Left colon (tissue), 2 donors: ENCODE measurements at places on chromosomes 6 and 20.

GRCh38 chr6:140849456-140849855 is 1283.3 kb upstream of the GJE1 start:
- no peak for DNase-seq

GRCh38 chr6:17012421-17013225 is 89.2 kb upstream of the STMND1 start:
- DNase-seq = peak; percentile 60

DNA sequence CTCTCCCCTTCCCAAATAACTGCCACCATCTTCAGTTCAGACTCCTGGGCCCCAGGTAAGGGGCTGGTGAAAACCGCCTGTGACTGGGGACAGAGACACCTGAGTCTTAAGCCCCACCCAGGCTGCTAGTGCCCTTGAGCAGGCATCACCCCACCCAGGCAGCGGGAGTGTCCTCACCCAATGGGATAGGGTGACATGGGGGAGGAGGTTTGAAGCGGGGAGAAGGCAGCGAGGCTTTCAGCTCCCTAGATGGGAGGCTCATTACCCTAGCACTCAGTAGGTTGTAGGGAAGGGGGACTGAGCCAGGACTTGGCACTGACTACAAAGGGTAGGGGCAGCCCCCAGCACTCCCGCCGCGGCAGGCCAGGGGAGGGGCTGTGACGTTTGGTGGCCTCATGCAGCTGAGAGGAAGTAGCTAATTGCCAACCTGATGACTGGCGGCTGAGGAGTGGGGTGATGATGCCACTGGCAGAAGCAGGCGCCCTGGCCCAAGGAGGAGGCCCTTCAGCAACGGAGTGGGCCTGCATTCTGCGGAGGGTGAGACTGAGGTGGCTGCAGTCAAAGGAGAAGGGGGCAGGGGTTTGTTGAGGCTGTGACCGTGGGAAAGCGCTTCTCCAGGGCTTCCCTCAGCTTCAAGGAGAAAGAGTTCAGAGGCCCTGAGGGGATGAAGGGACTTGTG is 126.9 kb downstream of the MRPL14 start:
- DNase-seq = peak; percentile 73

- no peak for DNase-seq
These were observed 47.5 kb upstream of the CDH22 start for GRCh38 chr20:46355778-46356177.

DNA sequence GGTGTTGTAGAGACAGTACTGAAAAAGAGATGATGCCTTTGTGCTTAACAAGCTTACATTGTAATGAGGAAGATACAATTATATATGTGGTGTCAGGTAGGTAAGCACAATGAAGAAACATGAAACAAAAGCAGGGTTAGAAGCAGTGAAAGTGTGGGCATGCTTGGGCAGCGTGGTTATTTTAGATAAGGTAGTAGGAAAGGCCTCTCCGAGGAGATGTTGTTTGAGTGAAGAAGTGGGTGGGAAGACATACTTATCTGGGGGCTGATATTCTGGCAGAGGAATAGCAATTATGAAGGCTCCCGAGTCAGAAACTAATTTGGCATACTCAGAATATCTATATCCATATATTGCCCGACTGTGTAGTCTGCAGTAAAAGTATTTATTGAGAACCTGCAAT is 4.7 kb downstream of the CDKAL1 start:
- no peak for DNase-seq

- no peak for DNase-seq
These were observed 73.6 kb downstream of the ERMARD start for GRCh38 chr6:169824848-169825557.

DNA sequence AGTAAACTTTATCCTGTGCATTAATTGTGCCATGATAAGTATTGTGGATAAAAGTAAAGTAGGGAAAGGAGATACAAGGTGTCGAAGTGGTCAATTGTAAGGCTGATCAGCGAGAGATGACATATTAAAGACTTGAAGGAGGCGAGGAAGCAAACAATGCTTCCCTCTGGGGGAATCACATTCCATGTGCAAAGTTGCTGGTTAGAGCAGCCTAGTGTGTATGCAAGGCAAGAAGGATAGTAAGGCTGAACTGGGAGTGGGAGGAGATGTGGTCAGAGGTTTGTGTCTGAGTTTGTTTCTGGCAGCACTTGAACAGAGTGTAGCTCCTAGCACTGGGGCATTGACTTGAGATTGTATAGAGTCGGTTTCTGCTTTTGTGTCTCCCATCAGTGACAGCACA is 122.9 kb downstream of the SLC35F1 start:
- DNase-seq = no peak

DNA sequence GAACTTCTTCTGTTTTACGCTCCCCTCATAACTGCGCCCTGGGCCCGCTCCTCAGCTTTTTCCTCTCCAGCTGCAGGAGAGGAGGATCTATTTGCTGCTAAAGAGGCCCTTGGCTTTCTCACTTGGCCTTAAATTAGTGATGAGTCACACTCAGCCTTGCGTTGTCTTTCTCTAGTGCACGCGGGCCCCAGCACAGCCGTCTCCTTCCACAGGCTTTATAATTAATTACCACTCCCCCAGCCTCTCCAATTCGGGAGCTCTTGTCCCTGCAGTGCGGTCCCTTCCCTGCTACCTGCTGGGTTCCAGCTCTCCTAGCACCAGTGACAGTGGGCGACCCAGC is 25.2 kb downstream of the PACSIN1 start:
- no peak for DNase-seq

DNA sequence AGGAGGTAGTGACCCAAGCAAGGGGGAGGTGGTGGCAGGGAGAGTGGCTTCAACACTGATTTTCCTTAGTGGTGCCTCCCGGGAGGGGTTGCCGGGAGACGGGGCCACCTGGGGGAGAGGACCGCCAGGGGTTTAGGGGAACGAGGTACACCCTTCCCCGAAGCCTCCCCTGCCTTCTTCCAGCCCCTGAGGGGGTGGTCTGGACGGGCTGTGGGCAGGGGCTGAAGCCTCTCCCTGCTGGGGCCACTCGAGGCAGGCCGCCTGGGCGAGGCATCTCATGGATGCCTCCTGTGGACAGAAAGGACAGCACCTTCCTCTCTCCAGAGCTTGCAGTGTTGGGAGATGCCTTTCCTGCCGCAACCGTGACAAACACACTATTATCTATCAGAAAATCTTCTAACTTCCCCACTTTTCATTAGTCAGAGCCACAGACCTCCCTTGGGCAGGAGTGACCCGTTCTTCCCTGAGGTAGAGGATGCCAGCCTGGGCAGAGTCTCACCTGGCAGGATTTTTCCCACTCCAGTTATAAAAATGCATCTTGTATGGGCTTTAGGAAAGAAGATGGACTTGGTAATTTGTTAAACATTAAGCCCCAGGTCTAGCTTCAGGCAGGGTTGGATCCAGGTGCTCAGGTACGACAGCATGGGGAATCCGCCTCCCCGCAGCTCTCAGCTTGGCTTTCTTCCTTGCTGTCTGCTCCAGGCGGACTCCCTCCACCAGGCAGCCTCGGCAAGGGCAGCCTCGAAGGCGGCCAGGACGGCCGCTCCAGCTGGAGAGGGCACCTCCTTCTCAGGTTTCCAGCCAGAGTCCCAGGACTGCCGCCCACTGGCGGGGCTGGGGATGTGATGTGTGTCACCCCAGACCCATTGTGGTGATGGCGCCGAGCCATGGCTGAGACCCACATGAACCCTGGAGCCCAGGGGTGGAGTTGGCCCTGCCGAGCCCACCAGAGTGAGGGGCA is 11.0 kb downstream of the HRH3 start:
- DNase-seq = no peak

DNA sequence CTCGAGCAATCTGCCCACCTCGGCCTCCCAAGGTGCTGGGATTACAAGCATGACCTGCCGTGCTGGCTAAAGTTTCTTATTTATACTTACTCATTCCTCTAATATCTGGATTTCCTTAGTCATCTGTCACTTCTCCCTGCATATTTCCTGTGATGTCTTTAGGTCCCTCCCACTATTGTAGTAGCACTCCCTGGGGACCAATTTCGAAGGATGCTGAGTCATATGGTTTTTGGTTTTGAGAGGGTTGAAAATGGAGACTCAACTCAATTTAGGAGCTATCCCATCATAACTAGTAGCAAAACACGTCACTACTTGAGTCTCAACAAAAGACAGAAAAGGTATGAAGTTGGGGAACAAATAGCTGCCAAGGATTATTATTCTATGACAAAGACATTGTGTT is 20.2 kb downstream of the MCUR1 start:
- DNase-seq = no peak

GRCh38 chr6:167858086-167858591 is 31.4 kb downstream of the AFDN start:
- DNase-seq = no peak

DNA sequence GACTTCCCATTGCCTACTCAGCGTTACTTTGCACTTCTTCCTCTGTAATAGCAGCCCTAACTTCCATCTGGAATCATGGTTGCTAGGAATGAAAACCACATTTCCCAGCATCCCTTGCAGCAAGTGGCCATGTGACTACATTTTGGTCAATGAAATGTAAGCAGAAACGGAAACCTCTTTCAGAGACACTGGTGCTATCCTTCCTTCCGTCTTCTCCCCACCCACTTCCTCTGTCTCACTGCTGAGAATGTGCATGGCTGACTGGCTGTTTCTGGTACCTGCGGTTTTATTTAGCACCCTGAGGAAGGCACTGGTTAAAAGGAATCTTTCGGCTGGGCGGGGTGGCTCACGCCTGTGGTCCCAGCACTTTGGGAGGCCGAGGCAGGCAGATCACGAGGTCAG is 107.4 kb downstream of the SCML4 start:
- no peak for DNase-seq

DNA sequence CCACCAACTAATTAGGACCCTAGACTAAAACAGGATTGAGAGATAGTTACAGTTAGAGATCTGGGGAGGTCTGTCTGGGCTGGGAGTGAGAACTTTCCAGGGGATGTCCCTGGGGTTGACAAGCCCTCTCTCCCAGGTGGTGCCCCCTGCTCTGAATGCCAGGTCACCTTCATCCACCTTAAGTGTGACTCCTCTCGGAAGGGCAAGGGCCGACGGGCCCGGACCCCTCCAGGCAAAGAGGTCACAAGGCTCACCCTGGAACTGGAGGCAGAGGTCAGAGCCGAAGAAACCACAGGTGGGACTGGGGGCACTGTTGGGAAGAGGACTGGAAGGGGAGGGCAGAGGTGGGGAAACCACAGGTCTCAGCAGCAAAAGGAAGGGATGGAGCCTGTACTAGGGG is 17.0 kb upstream of the ZNF76 start:
- DNase-seq = no peak

DNA sequence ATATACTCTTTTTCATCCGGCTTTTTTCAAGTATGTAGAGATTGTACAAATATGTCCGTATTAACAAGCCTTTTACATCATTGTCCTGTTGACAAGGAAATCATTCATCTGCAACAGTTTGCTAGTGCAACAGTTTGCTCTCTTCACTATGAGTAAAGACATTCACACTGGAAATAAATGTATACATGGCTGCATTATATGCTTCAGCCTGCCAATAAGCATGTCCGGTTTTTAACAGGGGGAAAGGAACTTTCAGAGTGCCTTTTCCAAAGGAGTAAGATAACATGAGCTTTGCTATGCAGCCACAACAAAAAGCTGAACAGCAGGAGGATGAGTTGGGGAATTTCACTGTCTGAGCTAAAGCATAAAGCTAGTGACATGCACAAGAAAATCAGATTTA is 99.4 kb upstream of the ADTRP start:
- no peak for DNase-seq

GRCh38 chr6:132820629-132821381 is 6.4 kb downstream of the RPS12 start:
- DNase-seq = no peak

DNA sequence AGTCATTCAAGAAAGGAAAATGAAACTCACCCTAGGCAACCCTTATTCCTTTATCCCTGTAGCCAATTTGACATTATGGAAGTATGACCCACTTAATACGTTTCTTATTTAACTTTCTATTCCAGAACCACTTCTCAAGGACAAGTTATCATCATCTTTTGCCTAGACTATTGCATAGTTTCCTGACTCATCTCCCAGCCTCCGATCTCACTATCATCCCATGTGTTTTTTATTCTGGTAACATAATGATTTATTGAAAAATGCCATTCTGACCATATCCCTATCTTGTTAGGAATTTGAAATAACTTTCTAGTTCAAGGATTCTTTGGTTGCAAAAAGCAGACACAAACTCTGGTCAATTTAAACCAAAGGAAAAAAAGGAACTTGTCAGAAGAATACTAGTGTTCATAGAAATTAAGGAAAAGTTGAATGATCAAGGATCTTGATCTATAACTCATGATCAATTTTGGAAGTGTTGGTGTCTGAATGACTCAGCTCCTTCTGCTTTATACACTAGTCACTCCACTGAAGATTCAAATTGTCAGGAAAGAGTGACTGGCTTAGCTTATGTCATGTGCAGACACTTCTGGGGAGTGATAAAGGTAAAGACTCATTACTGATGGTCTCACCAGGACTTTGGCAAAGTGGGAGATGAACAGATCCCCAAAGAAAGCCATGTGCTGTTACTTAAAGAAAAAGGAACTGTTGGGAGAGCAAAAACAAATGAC is 8.5 kb upstream of the TINAG start:
- DNase-seq = no peak

DNA sequence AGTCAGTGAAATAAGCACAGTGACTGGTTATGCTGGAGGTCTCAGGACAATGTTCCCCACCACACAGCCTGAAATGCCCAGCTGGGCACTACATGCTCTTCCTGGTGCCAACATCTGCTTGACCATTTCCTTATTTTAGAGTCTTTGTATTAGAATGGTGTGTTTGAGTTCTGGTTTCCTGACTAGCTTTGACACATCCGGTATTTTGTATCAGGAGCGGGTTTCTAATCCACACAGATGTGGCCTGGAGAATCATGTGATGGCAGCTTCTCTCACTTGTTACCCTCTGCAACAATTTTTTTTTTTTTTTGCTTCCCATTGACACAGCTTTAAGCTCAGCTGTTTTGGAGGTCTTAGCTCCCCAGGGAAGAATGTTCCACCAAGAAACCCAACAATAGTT is 164.5 kb upstream of the CST7 start:
- DNase-seq = no peak

DNA sequence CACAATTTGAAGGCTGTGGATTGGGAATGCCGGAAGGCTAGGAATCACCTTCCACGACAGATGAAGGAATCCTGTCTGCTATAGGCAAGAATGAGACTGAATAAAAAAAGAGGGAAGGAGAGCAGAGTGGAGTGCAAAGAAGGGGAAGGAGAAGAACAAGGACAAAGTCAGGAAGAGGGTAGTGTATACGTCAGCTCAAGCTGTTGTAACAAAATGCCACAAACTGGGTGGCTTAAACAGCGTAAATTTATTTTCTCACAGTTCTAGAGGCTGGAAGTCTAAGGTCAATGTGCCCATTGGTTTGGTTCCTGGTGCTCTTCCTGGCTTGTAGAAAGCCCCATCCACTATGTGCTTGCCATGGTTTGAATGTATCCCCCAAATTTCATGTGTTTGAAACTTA is 104.5 kb downstream of the TTLL2 start:
- DNase-seq = no peak
